ENCODE measurements at places on chromosomes 12 and 14.

- no peak for DNase-seq
Measured at GRCh38 chr14:74456684-74457564, 30.9 kb upstream of the SYNDIG1L start.

DNA sequence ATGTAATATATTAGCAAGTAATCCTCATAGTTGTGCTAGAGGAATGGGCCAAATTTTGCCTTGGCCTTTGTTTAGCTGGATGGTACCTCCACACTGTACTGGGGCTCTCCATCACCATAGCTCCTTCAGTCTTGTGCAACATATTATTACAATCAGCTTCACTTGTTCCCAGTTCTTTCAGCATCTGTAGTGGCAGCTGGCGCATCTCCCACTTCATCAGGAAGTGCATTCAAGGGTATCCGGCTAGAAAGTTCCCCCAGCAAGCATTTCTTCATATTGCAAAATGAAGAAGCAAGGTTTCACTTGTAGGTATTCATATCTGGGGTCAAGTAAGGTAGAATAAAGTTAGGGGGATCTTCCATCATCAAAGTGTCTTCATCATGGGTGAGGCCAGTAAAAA lies 123.7 kb downstream of the IGF1 start:
- DNase-seq, result no peak

GRCh38 chr14:72057701-72058285 lies 125.6 kb downstream of the RGS6 start:
- DNase-seq, result no peak

GRCh38 chr14:49512147-49512551 lies 74.0 kb downstream of the RPS29 start:
- no peak for DNase-seq

- DNase-seq, result no peak
Measured at GRCh38 chr12:30877105-30877875, 49.3 kb upstream of the TSPAN11 start.

- no peak for DNase-seq
Measured at GRCh38 chr14:73780391-73780790, 66.2 kb upstream of the PNMA1 start.

GRCh38 chr14:51582437-51582836 lies 69.3 kb upstream of the FRMD6 start:
- DNase-seq, result no peak

Data from GM10248 (cell line).